Keratinocyte (primary cell): ENCODE measurements at places on chromosomes 11 and 22. TPM values are rescaled to one million over a fixed set of nuclear protein-coding genes. Genes with fewer than 3 reads are reported as not detected.

BRMS1 gene
- 61.4 to 65.8 TPM (median 64.8 TPM) in 3 replicates for polyA plus RNA-seq

DNA sequence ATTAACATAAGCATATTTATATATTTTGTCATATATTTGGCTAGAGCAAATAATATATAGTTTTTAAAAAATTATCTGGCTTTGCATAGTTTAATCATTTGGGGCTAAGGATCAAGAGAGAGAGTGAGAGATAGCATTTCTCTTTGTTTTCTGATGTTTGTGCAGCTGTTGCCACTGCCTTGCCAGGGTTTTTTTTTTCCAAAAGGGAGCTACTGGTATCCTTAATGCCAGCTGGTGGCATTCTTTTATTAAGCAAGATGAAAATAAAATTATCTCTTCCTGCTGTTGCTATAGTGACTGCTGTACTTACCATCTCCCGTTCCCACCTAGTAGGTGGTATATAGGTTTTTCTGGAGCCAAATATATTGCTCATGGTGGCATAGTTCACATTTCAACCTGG lies 793.3 kb upstream of the ARHGAP42 start:
- H3K4me3 ChIP-seq: no peak overlapping the region
- DNase-seq: no peak
- H3K27ac ChIP-seq: no peak overlapping the region
- H3K36me3 ChIP-seq: no peaks in the 10 kb centered on the region
- no peaks in the 10 kb centered on the region for H3K27me3 ChIP-seq
- no peaks in the 10 kb centered on the region for H3K4me1 ChIP-seq

- DNase-seq: no peak
- peaks cover 34% of the 10 kb centered on the region for H3K36me3 ChIP-seq
- no peaks in the 10 kb centered on the region for H3K27me3 ChIP-seq
- no peak overlapping the region for H3K27ac ChIP-seq
- H3K4me3 ChIP-seq: no peak overlapping the region
These were observed 50.2 kb downstream of the AP2A2 start for GRCh38 chr11:975827-976226.

- H3K4me1 ChIP-seq: peaks cover 8% of the 10 kb centered on the region
- no peaks in the 10 kb centered on the region for H3K36me3 ChIP-seq
- H3K27ac ChIP-seq: no peak overlapping the region
- no peak overlapping the region for H3K4me3 ChIP-seq
These were observed 233.5 kb upstream of the B3GAT1 start for GRCh38 chr11:134645576-134645975.
